Globus pallidus (tissue), 1 donor: ENCODE measurements at places on chromosomes 3 and 15.
A peak's percentile ranks its signal among the peaks of the same experiment; 100 is the strongest.

DNA sequence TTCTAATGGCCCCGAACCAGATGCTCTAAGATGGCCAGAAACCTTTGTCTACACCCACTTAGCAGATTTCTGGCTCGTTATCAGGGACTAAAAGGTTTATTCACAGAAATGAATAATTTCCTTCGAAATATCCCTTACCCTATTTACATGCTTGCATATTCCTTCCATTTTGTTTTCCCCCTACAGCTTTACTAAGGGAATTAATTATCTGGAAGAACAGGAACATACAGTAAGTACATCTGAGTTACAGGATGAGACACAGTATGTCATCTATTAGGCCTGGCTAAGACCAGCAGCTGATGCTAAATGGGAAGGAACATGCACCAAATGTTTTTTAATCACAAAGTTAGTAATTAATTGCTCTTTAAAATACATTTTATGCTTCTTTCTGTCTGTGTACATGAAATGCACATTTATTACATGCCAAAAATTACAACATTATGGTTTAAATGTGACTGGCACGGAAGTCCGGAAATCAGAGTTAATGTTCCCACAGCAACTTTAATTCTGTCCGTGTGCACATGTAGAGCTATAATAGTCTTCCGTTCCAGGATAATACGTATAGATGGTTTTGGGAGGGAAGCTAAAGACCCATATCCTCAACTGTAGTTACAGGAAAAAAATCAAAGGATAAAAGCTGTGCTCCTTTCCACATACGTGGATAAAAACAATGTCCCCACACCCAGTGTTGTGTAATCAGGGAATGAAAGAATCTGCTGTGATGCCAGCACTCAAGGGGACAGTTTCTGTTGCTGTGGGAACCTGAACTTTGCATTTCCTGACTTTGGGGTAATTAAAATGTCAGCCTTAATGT, 82.0 kb downstream of the TIGIT start:
- DNase-seq = no peak

GRCh38 chr15:50884540-50884939, 23.9 kb upstream of the AP4E1 start:
- DNase-seq = no peak

- peak; percentile 27 for DNase-seq
These were observed 1.1 kb downstream of the IQCF6 start for GRCh38 chr3:51777985-51778384.

- DNase-seq = no peak
These were observed 12.6 kb upstream of the LCTL start for GRCh38 chr15:66578286-66578875.

DNA sequence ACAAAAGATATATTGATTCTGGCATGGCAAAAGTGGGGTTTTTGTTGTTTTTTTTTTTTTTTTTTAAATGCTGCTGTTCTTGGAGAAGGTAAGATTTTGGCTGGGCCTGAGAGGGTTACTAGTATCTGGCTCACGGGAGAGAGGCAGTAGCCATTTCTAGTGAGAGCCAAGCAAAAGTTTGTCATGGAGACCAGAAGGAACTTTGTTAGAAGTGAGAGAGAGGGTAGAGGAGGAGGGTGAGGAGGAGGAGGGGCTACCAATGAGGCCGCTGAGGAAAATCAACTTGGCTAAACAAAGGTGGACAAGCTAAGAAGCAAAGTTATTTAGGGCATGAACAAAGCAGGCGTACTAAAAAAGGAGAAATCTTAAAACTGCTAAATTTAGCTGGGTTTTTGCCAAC, 48.9 kb upstream of the STRIT1 start:
- DNase-seq = peak; percentile 39

GRCh38 chr15:57665939-57666338, 40.6 kb upstream of the POLR2M start:
- DNase-seq = no peak

GRCh38 chr3:57596495-57597126, 533 bp downstream of the ARF4 start:
- peak; percentile 62 for DNase-seq

- no peak for DNase-seq
These were observed 8.4 kb downstream of the CX3CR1 start for GRCh38 chr3:39271363-39271914.

GRCh38 chr3:178761024-178761423, 224.8 kb downstream of the KCNMB2 start:
- no peak for DNase-seq

DNA sequence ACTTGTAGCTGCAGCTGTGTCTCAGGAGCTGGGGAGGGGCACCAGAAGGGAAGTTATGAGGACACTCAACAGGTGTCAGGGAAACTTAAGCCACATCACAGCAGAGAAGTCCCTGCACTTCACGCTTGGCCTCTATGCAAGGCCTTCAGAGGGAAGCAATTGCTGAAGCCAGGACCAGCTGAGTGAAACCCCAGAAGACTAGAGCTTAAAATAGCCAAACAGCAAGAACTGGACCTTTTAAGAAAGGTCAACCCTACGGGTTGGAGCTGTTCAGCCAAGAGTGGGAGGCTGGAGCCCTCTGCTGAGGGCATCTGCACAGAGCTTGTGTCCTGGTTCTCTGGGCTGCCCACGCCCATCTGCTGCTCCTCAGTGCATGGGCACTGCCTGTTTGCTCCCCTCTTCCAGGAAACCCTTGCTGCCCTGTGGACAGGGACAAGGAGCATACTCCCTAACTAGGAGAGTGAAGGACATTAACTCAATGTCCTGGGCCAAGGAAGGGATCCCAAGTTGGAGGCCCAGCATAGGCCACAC, 3.9 kb upstream of the GRAMD2A start:
- DNase-seq = no peak

DNA sequence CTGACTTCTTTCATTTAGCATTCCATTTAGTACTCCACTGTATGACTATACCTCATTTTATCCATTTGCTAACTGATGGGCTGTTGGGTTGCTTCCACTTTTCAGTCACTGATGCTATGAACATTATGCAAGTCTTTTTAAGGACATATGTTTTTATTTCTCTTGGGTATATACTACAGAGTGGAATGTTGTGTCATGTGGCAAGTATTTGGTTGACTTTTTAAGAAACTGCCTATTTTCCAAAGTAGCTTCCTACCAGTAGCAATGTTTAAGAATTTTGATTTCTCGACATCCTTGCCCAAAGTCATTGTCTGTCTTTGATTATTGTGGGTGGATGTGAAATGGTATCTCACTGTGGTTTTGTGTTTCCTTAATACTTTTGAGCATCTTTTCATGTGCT, 110.1 kb upstream of the TPM1 start:
- DNase-seq = no peak

GRCh38 chr3:125003369-125003853, 52.4 kb downstream of the HEG1 start:
- peak; percentile 47 for DNase-seq

DNA sequence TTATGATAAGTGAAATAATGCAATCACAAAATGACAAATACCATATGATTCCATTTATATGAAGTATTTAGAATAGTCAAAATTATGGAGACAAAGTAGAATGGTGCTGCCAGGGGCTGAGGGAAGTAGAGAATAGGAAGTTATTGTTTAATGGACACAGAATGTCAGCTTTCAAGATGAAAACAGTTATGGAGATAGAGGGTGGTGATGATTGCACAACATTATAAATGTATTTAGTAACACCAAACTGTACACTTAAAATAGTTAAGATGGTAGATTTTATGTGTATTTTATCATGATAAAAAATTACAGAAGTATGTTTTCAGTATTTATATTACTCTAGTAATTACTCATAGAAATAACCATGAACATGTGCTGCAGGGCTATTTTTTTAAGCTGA, 100.8 kb upstream of the AZI2 start:
- DNase-seq = no peak

DNA sequence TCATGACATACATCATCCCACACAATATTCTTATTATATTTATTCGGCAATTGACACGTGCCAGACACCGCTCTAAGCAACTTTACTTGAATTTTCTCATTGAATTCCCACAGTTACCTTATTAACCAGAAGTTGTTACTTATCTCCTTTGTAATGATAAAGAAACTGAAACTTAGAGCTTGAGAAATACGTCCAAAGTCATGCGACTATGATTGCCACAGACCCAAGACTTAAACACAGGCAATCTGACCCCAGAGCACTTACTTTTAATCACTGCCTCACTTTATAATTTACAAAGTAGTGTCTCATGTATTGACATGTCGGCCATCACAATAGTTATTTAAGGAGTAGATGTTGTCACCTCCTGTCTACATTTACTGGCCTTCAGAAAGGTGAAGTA, 64.7 kb downstream of the ATP13A4 start:
- DNase-seq = no peak

- no peak for DNase-seq
These were observed 303.1 kb upstream of the CTDSPL start for GRCh38 chr3:37558580-37558979.

GRCh38 chr3:57582474-57583168, 14.5 kb downstream of the ARF4 start:
- no peak for DNase-seq

DNA sequence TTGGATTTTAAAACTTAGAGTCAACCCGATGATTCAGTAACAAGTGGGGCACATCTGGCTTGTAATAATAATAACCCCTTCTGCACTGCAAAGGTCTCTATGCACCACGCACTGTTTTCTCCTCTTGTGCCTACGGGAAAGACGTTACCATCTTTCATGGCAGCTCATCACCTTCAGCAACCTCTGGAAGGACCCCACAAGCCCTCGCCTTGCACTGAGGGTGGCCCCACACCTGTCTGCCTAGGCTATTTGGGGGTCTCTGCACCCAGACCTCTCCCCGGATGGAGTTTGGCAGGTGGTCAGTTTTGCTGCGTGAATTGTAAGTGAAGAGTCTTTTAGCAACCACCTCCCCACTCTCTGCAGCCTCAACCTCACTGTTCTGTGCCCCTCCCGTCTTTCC, 138.6 kb upstream of the MEF2A start:
- DNase-seq = no peak

DNA sequence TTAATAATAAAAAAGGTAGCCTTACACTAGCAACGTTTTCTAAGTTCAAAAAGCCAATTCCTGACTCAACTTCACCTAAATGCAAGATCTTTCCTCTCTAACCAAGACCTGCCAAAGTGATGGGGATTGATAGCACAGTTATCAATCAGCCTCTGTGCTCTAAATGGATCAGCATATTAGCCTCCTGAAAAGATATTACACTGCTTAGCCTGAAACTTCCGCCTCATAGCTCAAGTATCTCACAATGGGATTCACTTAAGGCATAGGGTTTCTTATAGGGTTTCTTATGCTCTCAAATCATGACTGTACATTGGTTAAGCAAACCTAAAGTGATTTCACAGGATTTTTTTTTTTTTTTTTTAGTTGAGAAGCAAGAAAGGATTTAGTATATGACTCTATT, 436 bp upstream of the SLC9A9 start:
- DNase-seq = peak; percentile 45

- DNase-seq = no peak
These were observed 46.2 kb downstream of the PTH1R start for GRCh38 chr3:46923559-46924350.

- no peak for DNase-seq
These were observed 65.2 kb downstream of the SLCO2A1 start for GRCh38 chr3:133964547-133964946.

DNA sequence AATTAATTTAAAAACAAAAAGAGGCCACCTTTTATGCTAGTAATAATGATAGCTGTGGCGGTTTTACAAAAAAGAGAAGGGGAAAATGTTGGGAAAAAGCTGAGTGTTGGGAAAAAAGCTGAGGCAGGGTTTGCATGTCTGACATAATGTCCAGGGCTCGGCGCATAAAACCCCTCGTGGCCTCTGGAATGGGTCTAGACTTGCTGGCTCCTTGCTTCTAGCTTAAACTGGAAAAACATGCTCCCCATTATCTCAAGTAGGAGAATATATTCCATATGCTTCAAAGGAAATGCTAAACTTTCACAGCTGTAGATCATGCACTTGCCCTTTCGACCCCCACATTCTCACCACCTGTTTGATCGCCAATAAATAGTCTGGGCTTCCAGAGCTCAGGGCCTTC, 53.0 kb downstream of the CYP19A1 start:
- no peak for DNase-seq

DNA sequence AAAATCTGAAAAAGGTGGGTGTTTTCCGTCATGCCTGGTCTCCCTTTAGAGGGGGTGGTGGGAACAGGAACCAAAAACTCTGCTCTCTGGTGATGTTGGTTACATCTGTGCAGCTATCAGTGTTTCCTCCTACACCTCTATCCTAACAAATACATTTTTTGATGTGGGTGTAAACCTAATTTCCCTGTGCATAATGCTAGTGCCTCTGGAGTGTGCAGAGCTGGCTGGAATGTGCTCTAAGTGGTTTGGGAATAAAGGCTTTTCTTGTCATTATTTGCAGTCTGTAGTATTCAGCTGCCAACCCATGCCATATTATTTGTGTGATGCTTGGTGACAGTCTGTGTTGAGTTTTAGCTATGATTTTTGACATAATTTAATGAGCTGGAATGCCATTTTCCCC, 547.6 kb downstream of the NLGN1 start:
- DNase-seq = no peak

DNA sequence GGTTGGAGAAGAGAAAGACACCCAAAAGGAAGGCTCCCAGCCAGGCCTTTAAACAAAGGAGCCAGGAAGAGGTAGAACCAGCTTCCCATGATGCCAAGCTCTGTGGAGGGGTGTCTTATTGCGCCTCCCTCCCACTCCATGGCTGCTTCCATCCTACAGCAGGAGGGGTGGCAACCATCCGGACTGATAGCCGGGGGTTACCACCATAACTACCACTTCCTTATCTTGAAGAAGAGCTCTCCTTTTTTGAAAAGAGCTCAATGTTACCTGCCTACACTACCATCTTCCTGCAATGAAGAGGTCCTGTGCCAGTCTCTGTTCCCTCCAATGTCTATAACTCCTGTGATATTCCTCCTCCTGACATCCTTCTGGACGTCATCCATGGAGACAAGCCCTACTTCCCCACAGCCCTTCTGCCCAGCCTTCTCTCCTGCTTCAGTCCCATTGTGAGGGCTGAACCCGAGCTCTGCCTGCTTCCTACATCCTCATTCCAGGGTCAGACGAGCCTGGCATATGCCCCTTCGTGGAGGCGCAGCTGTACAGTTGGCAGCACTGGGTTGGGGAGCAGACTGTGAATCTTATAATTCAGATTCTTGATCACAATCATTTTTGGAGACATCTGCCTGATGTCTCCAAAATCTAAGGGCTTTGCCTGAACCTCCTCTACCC, 8.5 kb downstream of the CCDC9B start:
- no peak for DNase-seq

GRCh38 chr3:59412516-59412915, 362.7 kb upstream of the CFAP20DC start:
- no peak for DNase-seq

DNA sequence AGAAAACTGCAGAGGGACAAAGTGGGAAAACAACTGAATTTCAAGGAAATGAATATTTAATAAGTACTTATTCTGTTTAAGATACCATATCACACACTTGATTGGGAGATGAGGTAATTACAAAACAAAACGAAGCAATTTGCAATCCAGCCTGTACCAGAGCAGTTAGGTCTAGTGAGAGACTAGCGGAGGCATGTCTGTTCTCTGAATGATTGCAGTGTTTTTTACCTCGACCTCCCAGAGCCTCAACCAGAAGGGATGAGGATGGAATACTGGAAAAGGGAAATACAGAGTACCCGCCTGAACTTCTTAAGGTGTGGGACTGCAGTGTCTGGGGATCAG, 59.5 kb downstream of the PIK3CB start:
- DNase-seq = no peak

GRCh38 chr3:106590216-106590615, 721.4 kb upstream of the CBLB start:
- no peak for DNase-seq

GRCh38 chr3:143601723-143602484, 246.4 kb downstream of the SLC9A9 start:
- DNase-seq = peak; percentile 35
